ENCODE measurements at places on chromosomes 11 and 22.

DNA sequence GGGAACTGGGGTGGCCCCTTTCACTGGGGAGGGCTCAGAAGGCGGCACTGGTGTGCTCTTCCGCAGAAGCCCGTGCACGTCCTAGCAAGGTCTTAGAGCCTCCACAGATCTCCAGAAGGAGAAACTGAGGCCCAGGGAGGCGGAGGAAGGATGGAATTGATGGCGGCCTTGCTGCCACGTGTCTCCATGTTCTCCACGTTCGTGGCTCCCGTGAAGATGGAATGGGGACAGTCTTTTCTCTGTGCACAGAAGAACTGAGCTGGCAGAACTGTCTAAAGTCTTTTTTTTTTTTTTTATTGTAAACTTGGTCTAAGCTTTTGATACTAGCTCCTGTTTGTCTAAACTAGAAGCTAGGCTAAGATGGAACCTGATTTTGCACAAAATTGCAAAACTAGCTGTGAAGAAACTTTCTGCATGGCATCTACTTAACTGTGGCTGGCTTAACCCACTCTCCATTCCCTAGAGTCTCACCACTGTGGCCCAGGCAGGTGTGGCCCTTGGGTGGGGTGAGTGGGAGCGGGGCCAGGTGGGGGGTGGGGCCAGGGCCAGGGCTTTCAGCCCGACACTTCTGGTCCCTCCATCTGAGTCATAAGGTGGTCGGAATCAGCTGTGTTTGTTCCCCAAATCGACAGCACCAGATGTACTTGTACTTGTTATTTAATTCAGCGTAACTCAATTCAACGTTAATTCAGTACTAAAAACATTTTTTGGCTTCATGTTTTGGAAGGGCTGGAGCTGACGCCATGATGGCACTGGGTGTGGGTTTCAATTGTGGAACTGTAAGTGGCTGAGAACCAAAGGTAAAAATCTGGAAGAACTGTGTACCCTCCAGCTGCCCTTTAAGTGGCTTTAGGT, 120.7 kb downstream of the MPPED1 start:
- no peak for DNase-seq

DNA sequence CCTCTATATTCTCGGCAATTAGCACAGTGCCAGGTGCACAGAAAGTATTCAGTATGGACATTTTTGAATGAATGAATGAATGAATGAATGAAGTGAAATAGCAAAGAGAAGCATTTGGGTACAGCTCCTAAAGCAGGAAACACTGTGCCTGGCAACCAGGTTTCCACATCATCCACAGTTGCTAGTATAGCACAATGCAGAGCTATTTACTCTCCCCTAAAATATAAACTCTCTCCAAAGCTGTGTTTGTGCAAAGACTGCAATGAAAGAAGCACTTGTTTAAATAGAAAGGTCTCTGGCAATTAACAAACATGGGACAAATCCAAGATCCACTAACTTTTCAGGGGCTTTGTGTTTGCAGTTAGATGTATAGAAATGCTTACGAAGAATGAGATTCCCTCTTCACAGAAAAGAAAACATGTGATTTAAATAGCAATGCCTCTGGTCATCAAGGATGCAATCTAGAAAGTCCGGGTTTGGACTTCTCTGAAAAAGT, 103.0 kb upstream of the OPCML start:
- no peak for DNase-seq

DNA sequence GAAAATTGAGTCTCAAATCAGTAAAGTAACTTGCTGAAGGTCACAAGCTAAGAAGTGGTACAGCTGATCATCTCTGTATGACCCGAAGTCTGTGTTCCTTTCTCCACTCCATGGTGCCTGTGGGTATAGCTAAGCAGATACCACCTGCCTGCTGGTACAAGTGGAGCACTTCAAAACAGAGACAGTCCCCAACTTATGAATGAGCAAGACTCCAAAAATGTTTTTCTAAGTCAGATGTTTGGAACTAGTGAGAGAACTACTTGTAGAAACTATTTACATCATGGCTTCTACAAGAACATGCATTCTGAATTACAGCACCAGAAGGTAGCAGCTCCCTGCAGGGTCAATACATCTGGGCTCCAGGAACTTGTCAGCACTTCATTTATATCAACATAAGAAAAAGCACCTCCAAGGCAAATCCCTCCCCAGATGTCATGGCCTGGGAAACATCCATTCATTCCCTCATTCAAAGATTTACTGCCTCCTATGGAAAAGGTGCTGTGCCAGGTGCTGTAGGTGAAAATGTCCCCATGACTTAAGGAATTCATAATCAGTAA, 94.7 kb downstream of the SERGEF start:
- DNase-seq = no peak

DNA sequence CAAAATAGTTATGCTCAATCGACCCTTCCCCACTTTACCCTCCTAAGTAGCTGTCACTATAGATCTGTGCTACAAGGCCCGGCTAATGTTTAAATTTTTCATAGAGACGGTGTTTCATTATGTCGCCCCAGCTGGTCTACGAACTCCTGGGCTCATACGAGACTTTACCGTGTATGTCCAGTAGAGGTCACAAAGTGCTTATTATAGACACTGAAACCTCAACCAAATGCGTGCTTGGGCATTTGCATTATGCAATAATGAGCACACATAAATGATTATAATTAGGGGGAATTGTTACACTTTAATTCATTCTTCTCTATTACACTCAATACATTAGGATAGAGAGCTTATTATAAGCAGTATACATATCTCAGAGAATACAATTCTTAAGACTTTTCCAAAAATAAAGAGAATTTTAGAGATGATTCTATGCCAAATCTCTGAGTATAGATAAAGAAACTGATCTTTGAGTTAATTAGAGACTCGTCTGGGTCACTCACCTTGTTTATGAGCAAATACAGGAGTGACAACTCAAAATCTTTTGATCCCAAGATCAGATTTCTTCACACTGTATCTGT, 12.5 kb upstream of the MRPL16 start:
- DNase-seq = no peak

GRCh38 chr22:25637032-25637431, 72.6 kb downstream of the GRK3 start:
- no peak for DNase-seq

DNA sequence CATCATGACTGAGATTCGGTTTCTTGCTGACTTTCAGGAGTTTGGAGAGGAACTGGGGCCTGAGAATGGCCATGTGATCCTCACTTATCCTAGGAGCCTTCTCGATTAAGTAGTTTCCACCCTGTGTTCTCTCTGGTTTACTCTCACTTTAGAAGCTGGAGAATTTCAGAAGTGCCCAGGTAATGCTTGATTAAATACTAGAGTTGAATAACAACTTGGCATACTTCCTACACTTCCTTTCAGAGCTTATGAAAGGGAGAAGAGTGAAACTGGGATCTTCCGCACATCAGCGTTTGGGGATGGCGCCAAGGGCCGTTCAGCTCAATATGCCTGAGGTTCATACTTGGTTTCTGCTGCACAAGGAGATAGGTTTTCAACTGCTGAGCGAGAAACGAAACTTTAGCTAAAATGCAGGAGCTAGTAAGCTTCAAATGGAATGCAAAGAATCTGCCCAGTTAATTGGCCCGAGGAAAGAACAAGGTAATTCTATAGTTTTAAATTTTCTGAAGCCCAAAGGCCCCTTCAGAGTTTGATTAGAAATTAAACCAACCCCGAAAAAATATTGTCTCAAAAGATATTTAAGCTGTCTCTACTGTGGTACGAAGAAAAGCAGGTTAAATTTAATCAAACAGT, 823 bp upstream of the MUC15 start:
- DNase-seq = no peak

- DNase-seq = no peak
These were observed 384.6 kb downstream of the BUD13 start for GRCh38 chr11:116388146-116388545.

- no peak for DNase-seq
These were observed at the start of gene PCF11 for GRCh38 chr11:83156996-83157593. TSS of gene PCF11 (plus strand) at chr11:83157131. CDS start at chr11:83157440, 309 bp downstream.

Data from T1000 (cell line).